ENCODE measurements at places on chromosomes 2 and 18.

GRCh38 chr18:75075016-75075305 lies 134.0 kb downstream of the PTGR3 start:
- no peak for DNase-seq
- H3K27me3 ChIP-seq = no peaks in the 10 kb centered on the region
- H3K27ac ChIP-seq = no peak overlapping the region
- H3K4me1 ChIP-seq = peaks cover 28% of the 10 kb centered on the region
- no peaks in the 10 kb centered on the region for H3K36me3 ChIP-seq
- no peak overlapping the region for H3K4me3 ChIP-seq

DNA sequence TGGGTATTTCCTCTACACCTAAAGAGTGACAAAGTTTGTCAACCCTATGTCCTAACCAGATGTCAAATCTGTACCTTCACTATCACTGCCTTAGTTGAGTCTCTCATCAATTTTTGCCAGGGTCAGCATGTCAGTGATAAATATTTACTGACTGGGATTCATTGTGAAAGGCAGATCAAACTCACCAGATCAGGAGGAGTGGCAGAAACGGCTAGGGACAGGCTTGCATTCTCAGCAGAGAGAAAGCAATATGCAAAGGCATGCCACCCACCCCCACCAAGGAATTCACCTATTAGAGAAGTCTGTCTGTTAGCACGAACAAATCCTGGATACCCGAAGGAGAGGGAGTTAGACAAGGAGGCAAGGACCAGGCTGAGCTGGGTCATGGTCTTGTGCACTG lies 62.6 kb downstream of the PTPN2 start:
- peaks cover 64% of the 10 kb centered on the region for H3K36me3 ChIP-seq
- no peak overlapping the region for H3K4me3 ChIP-seq
- H3K27me3 ChIP-seq = no peaks in the 10 kb centered on the region
- H3K27ac ChIP-seq = no peak overlapping the region

DNA sequence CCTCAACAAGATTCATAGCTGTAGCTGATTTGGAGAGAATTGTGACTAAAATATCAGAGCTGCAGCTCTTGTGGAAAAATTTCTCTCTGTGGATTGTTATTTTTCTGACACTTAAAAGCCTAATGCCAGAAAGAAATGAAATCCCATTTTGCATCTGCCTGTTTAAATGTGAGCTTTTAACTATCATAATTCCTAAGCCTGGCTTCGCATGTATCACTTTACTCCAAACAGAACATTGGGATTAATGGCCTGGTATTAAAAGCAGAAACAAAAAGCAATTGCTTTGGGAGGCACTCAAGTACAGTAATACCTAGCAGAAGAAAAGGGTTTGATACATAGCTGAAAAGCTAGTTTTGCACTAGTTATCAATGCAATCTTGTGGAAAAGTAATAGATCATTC lies 164.2 kb upstream of the FSHR start:
- H3K27ac ChIP-seq = no peak overlapping the region
- no peak for DNase-seq
- no peaks in the 10 kb centered on the region for H3K36me3 ChIP-seq
- H3K4me3 ChIP-seq = no peak overlapping the region
- H3K27me3 ChIP-seq = no peaks in the 10 kb centered on the region

GRCh38 chr2:151264157-151264825 lies 2.6 kb upstream of the RBM43 start:
- no peak overlapping the region for H3K4me3 ChIP-seq
- H3K27ac ChIP-seq = no peak overlapping the region
- no peak for DNase-seq
- no peaks in the 10 kb centered on the region for H3K36me3 ChIP-seq

DNA sequence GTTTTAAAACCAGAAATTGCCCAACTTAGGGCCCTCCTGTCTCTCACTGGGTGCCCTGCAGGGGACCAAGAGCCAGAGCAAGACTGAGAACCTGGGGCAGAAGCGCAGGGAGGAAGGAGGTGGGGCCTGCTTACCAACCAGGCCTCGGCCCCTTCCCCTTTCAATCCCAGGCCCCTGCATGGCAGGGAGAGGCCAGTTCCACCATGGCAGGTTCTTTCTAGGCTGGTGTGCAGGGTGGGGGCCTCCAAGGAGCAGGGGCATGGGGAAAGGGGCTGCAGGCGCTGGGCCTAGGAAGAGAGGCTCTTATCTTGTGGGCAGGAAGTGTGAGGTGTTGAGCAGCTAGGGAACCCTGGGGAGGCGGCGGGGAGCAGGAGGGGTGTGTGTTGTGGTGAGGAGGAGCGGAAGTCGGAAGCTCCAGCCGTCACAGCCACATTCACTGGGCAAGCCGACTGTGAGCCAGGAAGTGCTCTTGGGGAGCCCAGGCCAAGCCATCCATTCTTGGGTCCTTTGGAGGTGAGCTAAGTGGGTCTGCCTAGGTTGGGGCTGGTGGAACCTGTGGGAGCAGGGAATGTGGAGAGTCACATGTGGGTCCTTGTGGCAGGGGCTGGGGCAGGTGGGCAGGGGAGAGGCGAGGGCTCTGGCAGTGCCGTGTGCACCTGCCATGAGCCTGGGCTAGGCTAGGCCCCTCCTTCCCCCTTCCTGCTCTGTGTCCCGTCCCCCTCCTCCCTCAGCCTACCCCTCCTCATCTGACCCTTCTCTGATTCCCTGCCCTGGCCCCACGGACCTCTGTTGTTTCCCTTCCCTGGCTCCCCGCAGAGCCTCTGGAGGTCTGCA lies at the start of gene PSD4:
TSS of gene PSD4 (plus strand) at position 430 of the 834 bp plus-strand sequence. CDS start 8,486 bp downstream, outside the sequence.
- no peaks in the 10 kb centered on the region for H3K27me3 ChIP-seq
- H3K4me1 ChIP-seq = peaks cover 95% of the 10 kb centered on the region
- H3K36me3 ChIP-seq = peaks cover 23% of the 10 kb centered on the region
- peak within 1 kb of the TSS; percentile 93 for H3K4me3 ChIP-seq

DNA sequence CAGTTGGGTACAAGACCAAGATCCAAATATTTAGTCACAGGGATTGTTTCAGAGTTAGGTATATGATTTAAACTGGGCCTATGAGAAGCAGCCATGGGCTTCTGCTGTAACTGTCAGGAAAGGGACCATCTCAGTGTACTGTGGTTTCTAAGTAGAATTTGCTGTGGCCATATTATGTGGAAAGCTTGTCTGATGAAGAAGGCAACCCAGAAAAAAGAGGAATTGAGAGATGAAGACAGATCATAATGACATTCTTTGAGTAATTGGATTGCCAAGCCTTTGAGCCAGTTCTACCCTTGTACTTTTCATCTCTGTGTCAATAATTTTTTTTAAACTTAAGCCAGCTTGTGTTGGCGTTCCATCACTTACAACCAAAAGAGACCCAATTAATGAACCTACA lies 259.6 kb downstream of the NUP35 start:
- no peak for DNase-seq
- no peaks in the 10 kb centered on the region for H3K36me3 ChIP-seq
- no peaks in the 10 kb centered on the region for H3K27me3 ChIP-seq
- H3K4me1 ChIP-seq = no peaks in the 10 kb centered on the region
- no peak overlapping the region for H3K27ac ChIP-seq

- no peak overlapping the region for H3K4me3 ChIP-seq
- no peak for DNase-seq
- peaks cover 8% of the 10 kb centered on the region for H3K27me3 ChIP-seq
Observed at GRCh38 chr2:221610255-221610654, 38.2 kb upstream of the EPHA4 start.

- peak; percentile 23 for DNase-seq
- H3K4me1 ChIP-seq = no peaks in the 10 kb centered on the region
- no peak overlapping the region for H3K4me3 ChIP-seq
- H3K27me3 ChIP-seq = peaks cover 21% of the 10 kb centered on the region
- H3K27ac ChIP-seq = no peak overlapping the region
Observed at GRCh38 chr2:72973566-72974435, 56.5 kb downstream of the EMX1 start.

GRCh38 chr2:150469706-150470274 lies 17.7 kb downstream of the RND3 start:
- DNase-seq = no peak
- no peak overlapping the region for H3K4me3 ChIP-seq
- no peaks in the 10 kb centered on the region for H3K36me3 ChIP-seq

DNA sequence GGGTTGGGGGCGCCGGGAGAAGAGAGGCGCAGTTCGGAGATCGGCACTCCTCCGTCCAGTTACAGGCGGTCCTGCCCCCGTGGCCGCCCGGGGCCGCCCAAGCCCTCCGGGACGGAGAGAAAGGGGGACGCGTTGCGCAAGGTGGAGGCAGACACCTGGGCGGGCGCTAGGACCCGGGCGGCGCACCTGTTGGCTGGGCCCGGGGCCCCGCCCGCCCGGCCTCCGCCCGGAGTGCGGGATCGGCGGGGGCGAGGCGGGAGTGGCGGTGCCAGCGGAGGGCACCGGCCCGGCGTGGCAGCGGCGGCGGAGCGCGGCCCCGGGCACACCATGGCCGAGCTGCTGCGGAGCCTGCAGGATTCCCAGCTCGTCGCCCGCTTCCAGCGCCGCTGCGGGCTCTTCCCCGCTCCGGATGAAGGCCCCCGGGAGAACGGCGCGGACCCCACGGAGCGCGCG lies at the start of gene SGPP2:
TSS of gene SGPP2 (plus strand) at position 268 of the 453 bp plus-strand sequence. CDS start at position 328, 60 bp downstream.
- peak within 1 kb of the TSS; percentile 58 for H3K4me3 ChIP-seq
- H3K27ac ChIP-seq = peak within 1 kb of the TSS; percentile 56
- peaks cover 14% of the 10 kb centered on the region for H3K27me3 ChIP-seq
- H3K4me1 ChIP-seq = peaks cover 24% of the 10 kb centered on the region
- no peaks in the 10 kb centered on the region for H3K36me3 ChIP-seq

- H3K4me1 ChIP-seq = no peaks in the 10 kb centered on the region
- no peak for DNase-seq
- no peaks in the 10 kb centered on the region for H3K36me3 ChIP-seq
- H3K27me3 ChIP-seq = no peaks in the 10 kb centered on the region
- no peak overlapping the region for H3K27ac ChIP-seq
Observed at GRCh38 chr2:238895891-238896600, 48.2 kb downstream of the TWIST2 start.

GRCh38 chr18:57864615-57865121 lies 61.6 kb upstream of the ATP8B1 start:
- H3K36me3 ChIP-seq = no peaks in the 10 kb centered on the region
- H3K4me1 ChIP-seq = no peaks in the 10 kb centered on the region
- peaks cover 12% of the 10 kb centered on the region for H3K27me3 ChIP-seq

DNA sequence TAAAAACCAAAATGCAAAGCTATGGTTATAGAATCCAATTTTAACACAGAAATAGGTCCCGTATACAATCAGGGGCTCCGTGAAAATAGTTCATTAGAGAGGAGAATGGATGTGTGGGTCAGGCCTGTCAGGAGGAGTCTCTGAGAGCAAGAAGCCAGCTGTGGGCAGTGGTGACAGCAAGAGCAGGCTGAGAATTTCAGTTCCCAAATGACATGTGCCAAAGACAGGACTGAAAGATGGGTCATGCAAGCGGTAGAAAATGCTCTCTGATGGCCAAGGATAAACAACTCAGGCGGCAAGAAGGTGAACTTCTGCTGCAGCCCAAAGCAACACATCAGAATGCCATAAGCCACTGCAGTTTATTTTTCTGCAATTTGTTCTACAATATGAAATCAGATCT lies 100.4 kb downstream of the CCDC141 start:
- no peaks in the 10 kb centered on the region for H3K27me3 ChIP-seq
- H3K27ac ChIP-seq = no peak overlapping the region
- DNase-seq = no peak
- no peaks in the 10 kb centered on the region for H3K36me3 ChIP-seq
- H3K4me3 ChIP-seq = no peak overlapping the region

DNA sequence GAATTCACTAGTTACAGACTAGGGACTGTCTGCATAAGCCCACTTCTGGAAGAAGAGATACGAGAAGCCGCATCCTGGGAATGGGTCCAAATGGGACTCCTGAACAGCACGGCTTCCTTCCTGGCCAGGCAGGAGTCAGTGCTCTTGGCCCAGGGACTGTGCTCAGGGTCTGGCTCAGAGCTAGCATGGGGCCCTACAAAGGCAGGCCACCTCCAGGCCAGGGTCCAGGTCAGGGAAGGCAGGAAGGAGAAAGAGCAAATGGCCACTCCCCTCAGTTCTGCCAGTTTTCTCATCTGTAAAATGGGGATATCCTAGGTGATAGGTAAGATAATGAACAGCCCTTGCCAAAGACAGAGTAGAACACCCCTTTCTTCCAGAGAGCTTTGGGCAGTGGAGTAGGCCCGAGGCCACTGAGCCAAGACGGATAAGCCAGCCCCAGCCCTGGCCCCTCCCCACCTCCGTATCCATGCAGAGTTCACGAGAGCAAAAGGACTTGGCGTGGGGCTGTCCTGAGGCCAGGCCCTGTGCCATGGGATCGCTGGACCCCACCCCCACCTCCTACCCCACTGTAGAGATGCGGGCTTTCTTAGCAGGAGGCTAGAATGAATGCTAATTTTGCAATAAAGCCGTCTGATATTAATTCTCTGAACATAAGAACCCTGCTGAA lies 190.1 kb downstream of the MGAT5 start:
- no peaks in the 10 kb centered on the region for H3K4me1 ChIP-seq
- H3K36me3 ChIP-seq = peaks cover 49% of the 10 kb centered on the region
- no peaks in the 10 kb centered on the region for H3K27me3 ChIP-seq
- H3K27ac ChIP-seq = no peak overlapping the region
- no peak overlapping the region for H3K4me3 ChIP-seq
- DNase-seq = no peak

GRCh38 chr2:239156516-239157265 lies 244.1 kb downstream of the HDAC4 start:
- peaks cover 8% of the 10 kb centered on the region for H3K4me1 ChIP-seq
- H3K27me3 ChIP-seq = no peaks in the 10 kb centered on the region
- no peak overlapping the region for H3K27ac ChIP-seq

DNA sequence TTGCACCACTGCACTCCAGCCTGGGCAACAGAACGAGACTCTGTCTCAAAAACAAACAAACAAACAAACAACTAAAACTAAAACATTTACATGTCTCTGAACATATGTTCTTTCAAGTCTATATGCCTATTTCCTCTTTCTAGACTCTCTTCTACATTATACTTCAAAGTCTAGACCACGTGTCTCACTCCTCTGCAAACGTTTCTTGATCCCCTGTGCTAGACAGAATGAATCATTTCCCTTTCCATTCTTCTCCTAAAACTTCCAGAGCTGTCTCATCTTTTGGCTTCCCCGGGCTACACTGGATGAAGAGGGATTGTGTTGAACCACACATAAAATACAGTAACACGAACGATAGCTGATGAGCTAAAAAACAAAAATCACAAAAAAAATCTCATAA lies 67.1 kb downstream of the BAZ2B start:
- no peaks in the 10 kb centered on the region for H3K36me3 ChIP-seq
- H3K4me3 ChIP-seq = no peak overlapping the region
- H3K4me1 ChIP-seq = no peaks in the 10 kb centered on the region
- DNase-seq = no peak

DNA sequence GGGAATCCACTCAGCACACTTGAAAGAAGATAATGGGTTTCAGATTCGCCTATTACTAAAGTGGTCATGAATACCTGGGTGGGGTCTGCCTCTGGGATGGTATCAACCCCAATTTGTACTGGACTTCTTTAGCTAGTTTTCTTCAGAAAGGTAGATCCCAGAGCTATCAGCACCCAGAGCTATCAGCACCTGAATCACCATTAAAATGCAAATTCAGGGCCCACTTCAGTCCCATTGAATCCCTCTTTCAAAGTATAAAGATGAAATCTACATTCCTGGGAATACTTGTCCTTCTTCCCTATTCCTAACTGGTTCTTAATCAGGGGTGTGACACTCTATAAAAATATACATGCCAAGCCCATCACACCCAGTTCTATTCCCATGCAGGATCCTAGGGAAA lies 914.3 kb downstream of the DCC start:
- no peak overlapping the region for H3K27ac ChIP-seq
- H3K4me1 ChIP-seq = no peaks in the 10 kb centered on the region
- no peaks in the 10 kb centered on the region for H3K36me3 ChIP-seq
- H3K27me3 ChIP-seq = no peaks in the 10 kb centered on the region
- no peak for DNase-seq

All from T-cell (primary cell).